ENCODE measurements at places on chromosomes 2 and 18.

DNA sequence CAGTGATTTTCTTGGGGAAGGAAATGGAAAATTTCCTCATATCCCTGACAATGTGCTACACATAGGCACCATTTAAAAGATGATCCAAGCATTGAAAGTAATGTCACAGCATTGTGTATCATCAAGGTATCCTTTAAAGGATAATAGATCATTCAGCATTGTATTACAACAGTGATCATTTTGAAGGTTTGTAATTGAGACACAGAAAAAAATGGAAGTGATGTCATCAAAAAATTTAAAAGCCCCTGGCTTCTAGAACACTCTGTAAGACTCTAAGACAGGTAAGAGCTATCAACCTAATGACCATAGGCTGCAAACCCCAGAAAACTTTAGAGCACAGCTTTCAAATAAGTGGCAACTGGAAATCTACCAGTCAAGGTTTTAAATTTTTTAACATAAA is 271.4 kb downstream of the ETAA1 start:
- DNase-seq: no peak

DNA sequence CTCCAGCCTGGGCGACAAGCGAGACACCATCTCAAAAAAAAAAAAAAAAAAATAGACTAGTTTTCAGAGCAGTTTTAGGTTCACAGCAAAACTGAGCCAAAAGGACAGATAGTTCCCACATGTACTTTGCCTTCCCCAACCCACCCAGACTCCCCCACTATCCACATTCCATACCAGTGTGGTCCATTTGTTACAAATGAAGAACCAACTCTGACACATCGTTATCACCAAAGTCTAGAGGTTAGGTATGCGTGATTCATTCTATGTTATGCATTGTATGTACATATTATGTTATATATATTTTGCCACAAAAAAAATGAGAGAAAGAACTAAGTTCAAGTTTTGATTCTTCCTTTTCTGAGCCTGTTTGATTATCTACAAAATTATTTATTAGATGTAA is 3.5 kb downstream of the DUSP11 start:
- DNase-seq: no peak

- no peak for DNase-seq
These were observed 191.0 kb downstream of the C1D start for GRCh38 chr2:67871686-67872412.

- no peak for DNase-seq
These were observed 71.6 kb upstream of the ACAA2 start for GRCh38 chr18:49884959-49885358.

DNA sequence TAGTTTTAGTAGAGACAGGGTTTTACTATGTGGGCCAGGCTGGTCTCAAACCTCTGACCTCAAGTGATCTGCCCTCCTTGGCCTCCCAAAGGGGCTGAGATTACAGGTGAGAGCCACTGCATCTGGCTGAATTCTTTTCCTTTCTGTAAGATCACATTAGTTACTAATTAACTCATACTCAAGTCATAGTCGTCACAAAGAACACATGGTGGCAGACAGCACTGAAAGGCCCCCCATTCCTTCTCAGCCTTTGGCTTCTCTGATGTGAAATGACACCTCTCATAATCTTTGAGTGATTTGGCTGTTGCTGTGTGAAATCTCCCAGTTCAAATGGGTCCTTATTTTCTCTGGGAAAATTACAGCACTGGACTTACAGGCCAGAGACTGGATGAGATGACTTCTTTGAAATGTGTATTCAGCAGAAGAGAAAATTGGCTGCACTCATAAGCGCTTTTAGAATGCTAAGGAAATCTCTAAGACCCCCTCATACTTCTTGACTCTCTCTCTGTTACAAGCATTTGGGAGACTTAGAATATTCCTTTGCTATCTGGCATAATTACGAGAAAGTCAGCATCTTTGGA is 764.8 kb downstream of the RNF144A start:
- DNase-seq: no peak

GRCh38 chr2:70425682-70426301 is 123.9 kb upstream of the FAM136A start:
- DNase-seq: no peak

DNA sequence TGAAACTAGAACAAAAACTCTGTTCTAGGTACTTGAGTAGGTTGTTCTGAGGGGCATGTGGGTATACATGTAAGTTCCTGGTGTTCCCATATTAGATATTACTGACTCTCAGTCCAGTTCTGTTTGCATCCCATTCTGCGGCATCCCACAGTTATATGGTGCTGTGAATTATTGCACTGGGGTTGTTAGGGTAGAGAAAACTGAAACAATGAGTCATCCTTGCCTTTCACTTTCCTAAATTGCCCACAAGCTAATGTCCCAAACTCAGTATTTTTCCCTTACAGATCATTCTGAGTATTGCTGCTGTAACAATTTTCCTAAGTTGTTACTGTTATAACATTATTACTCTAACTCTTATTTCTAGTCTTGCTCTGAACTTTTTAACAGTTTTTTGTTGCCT is 3.0 kb downstream of the WDR75 start:
- DNase-seq: no peak

DNA sequence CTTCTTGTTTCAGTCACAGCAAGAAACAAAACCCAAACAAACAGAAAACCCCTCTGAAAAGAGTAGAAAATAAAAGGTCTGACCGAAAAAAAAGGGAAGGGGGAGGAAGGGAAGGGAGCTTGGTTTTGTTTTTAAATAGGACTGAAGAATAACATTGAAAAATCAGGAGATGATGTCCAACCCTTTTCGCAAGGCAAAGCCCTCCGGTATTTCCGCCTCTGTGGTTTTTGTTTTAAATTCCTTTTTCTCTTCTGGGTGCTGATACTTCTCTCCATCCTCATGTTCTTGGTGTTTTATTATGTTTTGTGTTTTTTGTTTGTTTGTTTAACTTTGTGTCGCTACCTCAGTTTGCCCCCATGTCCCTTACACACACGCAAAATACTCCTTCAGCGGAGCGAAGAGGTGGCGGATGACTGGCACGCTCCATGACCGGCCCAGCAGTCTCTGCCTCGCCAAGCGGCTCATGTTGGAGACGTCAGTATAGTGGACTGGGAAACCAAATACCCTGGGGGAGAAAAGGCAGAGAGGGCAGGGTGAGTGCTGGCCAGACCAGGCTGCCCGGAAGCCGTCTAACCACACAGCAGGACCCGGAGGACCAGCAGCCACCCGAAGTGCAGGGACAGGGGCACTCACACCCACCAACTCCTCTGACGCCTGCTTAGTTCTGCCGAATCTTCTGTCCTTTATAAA is 65.7 kb upstream of the POMC start:
- DNase-seq: no peak

DNA sequence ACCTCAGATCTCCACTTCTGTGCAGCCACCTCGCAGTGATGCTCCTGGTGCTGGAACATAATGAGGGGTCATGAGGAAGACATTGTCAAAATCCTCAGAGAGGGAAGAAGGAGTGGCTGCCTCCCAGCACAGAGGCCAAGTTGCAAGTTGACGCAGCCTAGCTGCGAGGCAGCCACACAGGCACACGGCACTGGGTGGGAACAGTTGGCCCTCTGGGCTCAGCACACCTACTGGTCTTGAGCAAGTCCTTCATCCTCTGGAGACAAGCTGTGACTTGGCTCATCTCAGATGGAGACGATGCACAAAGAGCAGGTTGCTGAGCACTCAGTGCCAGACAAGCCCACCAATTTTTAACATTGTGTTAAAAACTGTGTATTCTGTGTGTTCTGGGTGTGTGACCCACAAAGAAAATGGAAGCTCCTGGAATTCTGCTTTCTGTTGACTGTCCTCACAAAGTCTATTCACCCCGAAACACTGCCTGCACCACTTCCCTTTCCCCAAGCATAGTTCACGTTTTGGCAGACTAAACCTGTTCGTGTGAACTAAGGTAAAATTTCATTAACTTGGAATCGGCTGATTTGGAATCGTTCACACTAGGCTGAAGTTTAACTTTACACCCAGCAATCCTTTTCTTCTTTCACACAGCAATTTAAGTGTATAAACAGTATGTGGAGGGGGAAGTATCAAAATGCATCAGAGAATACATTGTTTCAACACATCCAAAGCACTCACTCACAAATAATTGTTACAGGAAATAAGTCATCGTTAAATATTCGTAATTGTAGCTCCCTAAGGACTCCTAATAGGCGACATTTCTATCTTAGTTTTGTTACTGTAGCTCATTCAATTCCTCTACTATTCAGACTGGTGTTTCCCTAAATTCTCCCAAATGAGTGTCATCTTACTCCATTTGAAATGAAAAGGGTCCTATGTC is 266.6 kb upstream of the ID2 start:
- DNase-seq: no peak

DNA sequence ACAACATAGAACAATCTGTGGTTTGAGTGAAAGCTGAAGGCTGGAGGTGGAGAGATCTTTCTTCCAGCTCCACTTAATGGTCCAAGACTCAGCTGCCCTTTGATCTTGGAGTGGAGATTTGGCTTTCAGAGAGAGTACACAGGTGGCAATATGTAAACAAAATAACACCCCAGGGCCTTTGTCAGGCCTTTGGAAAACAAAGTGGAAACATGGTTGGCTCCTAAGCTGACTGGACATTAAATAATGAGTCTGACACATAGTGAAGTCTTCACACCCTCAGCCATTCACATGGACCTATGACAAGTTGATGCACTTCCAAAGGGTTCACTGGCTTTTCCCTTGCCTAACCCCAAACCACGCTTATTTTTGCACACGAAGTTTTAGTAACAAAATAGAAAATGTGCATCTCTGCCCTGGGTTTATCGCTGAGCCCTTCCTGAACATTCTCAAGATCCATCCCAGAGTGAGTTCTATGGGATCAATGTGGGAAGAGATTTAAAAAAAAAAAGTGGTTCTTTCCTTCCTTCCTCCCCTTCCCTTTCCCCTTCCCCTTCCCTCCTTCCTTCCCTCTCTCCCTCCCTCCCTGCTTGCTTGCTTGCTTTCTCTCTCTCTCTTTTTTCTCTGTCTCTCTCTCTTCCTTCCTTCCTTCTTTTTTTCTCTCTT is 201.3 kb upstream of the NT5C1B start:
- no peak for DNase-seq

GRCh38 chr18:7020995-7021777 is 96.4 kb downstream of the LAMA1 start:
- no peak for DNase-seq

GRCh38 chr2:191231995-191232394 is 13.2 kb upstream of the MYO1B start:
- no peak for DNase-seq

- DNase-seq: no peak
These were observed 56.9 kb downstream of the WDR75 start for GRCh38 chr2:189498205-189498604.

- no peak for DNase-seq
These were observed 94.2 kb downstream of the CABLES1 start for GRCh38 chr18:23229472-23229871.

GRCh38 chr2:189328848-189329245 is 112.4 kb upstream of the WDR75 start:
- DNase-seq: no peak

DNA sequence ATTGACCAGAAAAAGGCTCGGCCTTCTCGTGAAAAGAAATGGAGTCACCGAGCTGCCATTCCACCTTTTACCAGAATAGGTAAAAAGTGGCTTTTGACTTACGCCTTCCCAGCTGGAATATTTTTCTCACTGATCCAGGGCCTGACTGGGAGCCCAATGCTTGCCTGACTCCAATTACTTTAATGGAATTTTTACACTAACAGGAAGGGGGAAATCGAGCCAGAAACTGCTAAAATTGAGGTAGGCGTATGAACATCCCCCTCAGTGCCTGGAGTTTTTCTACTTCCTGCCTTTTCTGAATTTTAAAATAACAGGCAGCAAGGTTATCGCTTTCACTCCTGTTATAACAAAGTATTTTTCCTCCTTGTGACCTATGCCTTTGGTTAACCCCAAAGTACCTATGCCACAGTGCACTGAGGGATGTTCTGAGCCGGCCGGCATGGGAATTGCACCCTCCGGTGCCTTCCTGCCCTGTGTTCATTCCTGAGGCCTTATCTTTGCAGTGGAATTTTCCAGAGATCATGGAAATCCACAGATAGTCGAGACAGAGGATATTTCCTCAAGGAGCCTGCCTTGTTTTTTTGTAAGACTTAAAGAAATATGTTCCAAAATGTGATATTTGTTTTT is 18.3 kb upstream of the RPL31 start:
- DNase-seq: no peak

GRCh38 chr2:66534461-66534860 is 99.5 kb downstream of the MEIS1 start:
- DNase-seq: no peak

- no peak for DNase-seq
These were observed 101.8 kb upstream of the AGAP1 start for GRCh38 chr2:235391921-235392615.

GRCh38 chr18:28801876-28802275 is 624.9 kb upstream of the CDH2 start:
- DNase-seq: no peak

DNA sequence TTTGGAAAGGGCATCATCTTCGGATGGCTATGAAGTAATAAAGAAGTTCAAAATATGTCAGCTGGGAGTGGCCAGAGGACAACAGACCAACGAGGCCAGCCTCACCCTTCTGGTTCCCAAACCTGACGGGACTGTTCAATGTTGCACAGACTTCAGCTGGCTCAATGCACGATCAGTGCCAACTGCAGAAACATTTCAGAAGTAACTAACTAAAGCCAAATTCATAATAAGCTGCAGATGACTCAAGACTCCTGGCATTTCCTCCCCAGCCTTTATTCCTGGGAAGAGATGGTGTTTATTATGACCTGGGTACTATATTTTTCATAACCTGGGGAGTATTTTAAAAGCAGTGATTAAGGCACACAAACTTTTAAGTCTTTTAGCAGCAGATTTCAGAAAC is 3.8 kb upstream of the ATP6V1C2 start:
- DNase-seq: no peak

DNA sequence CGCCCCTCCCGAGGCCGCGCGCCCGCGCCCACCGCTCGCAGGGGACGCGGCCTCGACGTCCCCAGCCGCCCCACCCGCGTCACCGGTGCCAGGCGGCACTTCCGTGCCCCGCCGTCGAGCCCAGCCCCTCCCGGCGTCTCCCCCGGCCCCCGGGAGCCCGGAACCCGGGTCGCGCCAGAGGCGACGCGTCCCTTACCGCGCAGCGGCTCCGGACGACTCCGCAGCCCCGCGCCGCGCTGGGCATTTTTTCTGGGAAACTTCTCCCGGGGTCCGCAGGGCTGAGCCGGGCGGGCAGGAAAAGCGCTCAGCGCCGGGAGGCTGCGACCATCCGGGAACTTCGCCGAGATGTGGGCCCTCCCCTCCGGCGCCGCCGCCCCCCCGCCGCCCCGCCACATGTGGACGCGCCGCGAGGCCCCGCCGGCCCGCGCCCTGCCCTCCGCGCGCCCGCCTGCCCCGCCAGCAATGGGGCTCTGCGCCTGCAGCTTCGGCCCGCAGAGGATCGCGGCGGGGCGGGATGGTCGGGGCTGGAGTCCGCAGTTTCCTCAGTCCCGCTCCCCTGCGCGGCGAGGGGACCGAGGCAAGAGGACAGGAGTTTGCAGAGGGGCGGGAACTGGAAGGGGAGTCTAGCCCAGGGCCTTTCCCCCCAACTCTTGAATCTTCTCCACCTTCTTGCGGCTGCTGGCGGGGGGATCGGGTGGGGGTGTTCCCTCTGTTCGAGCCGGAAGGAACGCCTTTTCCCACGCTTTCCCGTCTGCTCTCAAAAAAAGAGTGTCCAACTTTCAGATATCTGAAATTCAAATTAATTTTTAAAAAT is 81.5 kb downstream of the CHRNA1 start:
- peak; percentile 33 for DNase-seq

- DNase-seq: no peak
These were observed 160.5 kb downstream of the STK39 start for GRCh38 chr2:168086851-168087250.

Measured in stimulated activated CD8-positive, alpha-beta memory T cell treated with anti-CD3 and anti-CD28 coated beads, Interleukin-15, amount 100 ng/mL, for 24 hours (primary cell).